ENCODE measurements at places on chromosomes 13 and 19.

- DNase-seq: no peak
Measured at GRCh38 chr13:95948656-95949055, 104.5 kb downstream of the UGGT2 start.

- DNase-seq: no peak
Measured at GRCh38 chr13:66665991-66666390, 564.1 kb downstream of the PCDH9 start.

DNA sequence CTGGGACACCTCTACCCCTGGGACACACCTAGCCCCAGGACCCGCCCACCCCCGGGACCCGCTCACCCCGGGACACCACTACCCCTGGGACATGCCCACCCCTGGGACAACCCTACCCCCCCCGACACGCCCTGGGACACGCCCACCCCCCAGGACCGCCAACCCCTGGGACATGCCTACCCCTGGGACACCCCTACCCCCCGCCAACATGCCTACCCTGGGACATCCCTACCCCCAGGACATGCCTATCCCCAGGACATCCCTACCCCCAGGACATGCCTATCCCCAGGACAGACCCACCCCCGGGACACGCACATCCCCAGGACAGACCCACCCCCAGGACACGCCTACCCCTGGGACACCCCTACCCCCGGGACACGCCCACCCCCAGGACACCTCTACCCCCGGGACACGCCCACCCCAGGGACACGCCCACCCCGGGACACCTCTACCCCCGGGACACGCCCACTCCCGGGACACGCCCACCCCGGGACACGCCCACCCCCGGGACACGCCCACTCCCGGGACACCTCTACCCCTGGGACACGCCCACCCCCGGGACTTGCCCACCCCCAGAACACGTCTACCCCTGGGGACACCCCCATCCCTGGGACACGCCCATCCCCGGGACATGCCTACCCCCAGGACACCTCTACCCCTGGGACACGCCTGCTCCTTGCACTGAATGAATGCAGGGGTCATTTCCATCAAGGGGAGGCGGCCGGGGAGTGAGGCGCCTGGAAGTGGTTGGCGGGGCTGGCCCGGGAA, 32.3 kb downstream of the ADPRHL1 start:
- DNase-seq: no peak

DNA sequence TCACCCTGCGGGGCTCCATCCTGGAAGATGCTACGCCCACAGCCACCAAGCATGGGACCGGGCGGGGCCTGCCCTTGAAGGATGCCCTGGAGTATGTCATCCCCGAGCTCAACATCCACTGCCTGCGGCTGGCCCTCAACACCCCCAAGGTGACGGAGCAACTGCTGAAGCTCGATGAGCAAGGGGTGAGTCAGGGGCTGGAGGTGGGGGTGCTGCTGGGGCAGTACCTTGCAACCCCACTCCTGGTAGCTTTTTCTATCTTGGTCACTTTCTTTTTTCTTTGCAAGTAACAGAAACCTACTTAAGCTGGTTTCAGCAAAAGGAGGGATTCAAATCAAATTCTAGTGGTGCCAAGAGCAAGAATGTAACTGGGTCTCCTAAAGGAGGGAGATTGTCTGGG, 124.1 kb downstream of the DPF1 start:
- DNase-seq: no peak

DNA sequence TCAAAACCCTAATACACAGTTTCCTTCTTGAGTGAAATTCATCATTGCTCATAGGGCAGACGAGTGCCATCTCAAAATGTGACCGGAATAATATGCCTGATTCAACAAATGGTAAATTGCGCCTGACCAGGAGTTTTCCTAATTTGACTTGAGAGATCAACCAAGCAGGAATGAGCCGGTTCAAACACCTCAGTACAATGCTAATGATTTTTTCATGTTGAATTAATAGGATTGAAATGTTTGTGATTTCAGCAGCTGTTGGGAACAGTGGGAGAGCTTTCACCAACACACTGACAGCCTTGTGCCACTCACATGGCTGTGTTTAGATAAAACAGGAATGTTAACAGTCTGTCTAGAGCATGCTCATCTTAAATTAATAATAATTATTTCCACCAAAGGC, 484.8 kb downstream of the PCDH9 start:
- DNase-seq: no peak

DNA sequence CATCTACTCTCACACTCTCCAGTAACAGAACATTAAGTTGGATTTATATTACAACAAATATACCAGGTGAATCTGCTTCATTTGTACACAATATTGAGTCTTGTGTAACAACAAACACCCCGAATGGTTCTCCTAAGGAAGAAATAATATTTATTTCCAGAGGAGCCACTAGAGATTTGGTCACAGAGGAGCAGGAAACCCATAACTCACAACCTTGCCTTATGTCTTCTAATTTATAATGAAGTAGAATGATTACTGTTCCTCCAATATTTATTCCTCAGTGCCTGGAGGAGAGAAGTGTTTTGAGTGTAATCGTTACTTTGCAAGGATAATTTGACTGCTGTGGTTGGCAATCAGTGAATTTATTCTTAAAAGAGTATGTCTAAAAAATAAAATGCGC, 1243.7 kb upstream of the PCDH20 start:
- no peak for DNase-seq

- no peak for DNase-seq
Measured at GRCh38 chr13:25203127-25203740, 31.1 kb upstream of the AMER2 start.

DNA sequence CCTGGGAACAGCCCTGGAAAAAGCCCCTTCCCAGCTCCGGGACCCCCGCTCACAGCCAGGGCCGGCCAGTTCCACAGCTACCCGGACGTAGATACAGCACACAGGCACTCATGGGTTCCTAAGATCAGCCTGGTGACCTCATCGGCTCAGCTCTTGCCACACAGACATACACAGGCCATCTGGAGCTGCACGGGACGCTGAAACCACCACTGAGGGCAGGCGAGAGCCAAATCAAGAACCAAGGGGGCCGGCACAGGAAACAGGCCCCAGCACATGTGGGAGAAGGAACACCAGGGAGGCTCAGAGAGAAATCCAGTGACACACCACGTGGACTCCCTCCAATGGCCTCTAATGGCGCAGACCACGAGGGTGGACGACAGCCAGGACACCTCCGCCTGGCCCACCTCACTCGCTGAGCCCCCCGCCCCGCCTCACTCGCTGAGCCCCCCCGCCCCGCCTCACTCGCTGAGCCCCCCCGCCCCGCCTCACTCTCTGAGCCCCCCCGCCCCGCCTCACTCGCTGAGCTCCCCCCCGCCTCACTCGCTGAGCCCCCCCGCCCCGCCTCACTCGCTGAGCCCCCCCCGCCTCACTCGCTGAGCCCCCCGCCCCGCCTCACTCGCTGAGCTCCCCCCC, 69.7 kb upstream of the C13orf46 start:
- no peak for DNase-seq

GRCh38 chr13:47901441-47901840, 99.6 kb downstream of the SUCLA2 start:
- no peak for DNase-seq

- peak; percentile 50 for DNase-seq
Measured at GRCh38 chr19:6678690-6679109, 8.7 kb upstream of the TNFSF14 start.

GRCh38 chr13:113196970-113197737, 11.3 kb downstream of the PCID2 start:
- DNase-seq: no peak

DNA sequence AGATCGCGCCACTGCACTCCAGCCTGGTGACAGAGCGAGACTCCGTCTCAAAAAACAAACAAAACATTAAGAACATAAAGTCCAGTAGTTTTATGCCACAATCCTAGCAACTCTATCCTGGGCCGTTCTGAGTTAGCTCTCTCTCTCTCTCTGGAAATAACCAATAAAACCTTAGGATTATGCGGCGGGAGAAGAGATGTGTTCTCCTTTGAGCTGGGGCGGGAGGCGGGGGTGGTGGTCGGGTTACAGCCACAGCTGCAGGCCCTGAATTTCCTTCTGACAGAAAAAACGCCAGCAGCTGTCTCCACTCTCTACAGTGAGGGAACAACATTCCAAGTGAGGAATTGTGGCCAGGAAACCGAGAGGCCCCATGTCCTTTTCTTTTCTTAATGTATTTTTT, 9.1 kb upstream of the PNMA8A start:
- no peak for DNase-seq

- no peak for DNase-seq
Measured at GRCh38 chr19:30862876-30863275, 486.4 kb downstream of the TSHZ3 start.

DNA sequence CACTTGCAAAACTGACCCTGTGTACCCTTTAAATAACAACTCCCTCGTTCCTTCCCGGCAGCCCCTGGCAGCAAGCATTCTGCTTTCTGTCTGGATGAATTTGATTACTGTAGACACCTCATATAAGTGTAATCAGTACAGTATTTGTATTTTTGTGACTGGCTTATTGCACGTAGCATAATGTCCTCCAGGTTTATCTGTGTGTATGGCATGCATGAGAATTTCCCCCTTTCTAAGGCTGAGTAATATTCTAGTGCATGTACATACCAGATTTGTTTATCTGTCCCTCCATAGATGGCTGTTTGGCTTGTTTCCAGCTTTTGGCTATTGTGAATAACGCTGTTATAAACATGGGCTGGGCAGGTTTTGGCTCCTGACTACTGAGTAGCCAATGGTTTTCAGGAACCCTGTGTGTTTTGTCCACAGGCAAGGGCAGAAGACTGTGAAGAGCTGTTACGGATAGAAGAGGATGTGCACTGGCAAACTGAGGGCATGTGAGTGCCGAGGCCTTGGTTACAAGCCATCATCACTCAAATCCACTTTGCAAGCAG, 98.0 kb downstream of the ESD start:
- DNase-seq: no peak

Data from activated CD4-positive, CD25-positive, alpha-beta regulatory T cell (primary cell).